Activated CD4-positive, alpha-beta T cell treated with anti-CD3 and anti-CD28 coated beads for 1 hour (primary cell): ENCODE measurements at places on chromosomes 4 and X.

- no peak for DNase-seq
Measured at GRCh38 chrX:41055740-41056139, 29.5 kb upstream of the USP9X start.

DNA sequence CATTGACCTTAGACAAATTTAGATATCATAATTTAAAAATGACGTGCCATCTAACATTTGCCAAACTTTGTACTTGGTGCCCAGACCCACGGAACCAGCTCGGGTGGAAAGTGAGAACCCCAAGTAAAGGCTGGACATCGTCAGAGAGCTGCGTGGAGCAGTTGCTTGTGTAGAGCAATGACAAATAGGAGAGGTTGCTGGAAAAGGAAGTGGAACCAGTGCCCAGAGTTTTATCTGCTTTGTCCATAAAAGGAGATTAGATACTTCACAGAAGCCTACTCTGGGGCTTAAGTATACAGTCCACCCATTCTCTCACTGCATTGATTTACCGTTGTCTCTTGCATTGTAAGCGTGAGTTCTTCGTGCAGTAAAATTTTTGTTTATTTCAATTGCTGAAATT lies 5.4 kb upstream of the TBC1D1 start:
- no peak for DNase-seq

GRCh38 chrX:104270212-104270611 lies 15.5 kb upstream of the ESX1 start:
- DNase-seq, result no peak

- no peak for DNase-seq
Measured at GRCh38 chr4:37847311-37847884, 20.9 kb downstream of the PGM2 start.

DNA sequence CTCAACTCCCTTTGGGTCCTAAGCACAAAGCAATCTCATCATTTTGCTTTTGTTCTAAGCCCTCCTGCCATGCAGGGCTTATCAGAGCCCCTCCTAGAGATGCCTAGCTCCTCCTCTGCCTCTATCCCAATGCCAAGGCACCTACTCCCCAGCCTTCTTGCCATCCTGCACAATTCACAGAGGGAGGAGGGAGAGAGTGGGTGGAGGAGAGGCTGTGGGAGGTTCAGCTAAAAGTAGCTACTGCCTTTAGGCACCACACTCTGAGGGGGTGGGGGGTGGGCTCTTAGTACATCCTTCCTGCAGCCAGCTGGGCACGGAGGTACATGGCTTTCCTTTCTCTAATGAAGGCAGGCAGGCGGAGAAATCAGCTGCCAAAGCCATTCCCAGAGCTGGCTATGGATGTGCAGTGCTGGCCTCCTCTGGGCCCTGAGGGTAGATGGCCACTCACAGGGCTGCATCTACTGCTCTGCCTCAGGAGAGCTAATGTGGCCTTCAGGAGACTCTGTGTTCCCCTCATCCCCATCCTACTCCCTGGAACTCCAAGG lies 40.1 kb downstream of the ARHGEF9 start:
- no peak for DNase-seq
